Stimulated activated CD4-positive, alpha-beta T cell treated with anti-CD3 and anti-CD28 coated beads, Interleukin-1b, Interleukin-23, amount 100 ng/mL, for 48 hours (primary cell): ENCODE measurements at places on chromosomes 4 and X.
A peak's percentile ranks its signal among the peaks of the same experiment; 100 is the strongest.

GRCh38 chr4:33088713-33089112, 2368.5 kb downstream of the PCDH7 start:
- no peak for DNase-seq

- DNase-seq = peak; percentile 39
Measured at GRCh38 chr4:71004281-71004851, 10.9 kb downstream of the DCK start.

- DNase-seq = no peak
Measured at GRCh38 chr4:73213916-73214653, 44.5 kb downstream of the ANKRD17 start.

GRCh38 chr4:154551872-154552686, 1.9 kb upstream of the PLRG1 start:
- peak; percentile 65 for DNase-seq

DNA sequence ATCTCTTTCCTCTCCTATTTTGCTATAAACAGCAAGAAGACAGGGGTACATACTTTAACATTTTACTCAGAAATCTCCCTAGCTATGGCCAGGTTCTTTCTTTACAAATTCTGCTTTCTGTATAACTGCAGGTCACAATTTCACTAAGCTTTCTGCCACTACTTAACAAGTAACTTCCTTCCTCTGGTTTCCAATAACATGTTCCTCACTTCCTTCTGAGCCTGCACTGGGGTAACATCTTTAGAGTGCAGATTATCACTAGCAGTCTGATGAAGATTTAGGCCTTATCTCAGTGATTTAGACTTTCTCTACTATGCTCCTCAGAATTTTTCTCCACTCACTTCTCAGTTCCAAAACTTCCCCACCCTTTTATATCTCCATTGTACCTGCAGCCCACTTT, 1930.5 kb upstream of the AGA start:
- no peak for DNase-seq

- DNase-seq = no peak
Measured at GRCh38 chr4:836750-837301, 10.9 kb upstream of the CPLX1 start.

DNA sequence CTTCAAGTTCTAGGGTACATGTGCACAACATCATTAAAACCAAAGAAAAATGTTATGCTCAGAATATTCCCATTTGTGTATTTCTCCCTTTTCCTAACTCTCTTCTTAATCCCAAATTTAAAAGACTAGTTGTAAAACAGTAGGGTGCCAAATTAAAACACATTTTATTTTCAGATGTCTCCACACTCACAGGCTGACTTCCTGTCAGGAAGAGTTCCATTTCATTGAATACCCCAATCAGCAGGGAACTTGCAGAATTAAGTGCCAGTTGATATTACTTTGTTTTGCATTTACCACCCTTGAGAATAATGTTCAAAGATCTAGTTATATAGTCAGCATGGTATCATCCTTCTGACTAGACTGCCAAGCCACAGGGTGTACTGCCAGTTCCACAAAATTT, 207.9 kb downstream of the MAB21L2 start:
- no peak for DNase-seq

- peak; percentile 97 for DNase-seq
Measured at GRCh38 chr4:185395956-185396723, 416 bp upstream of the LRP2BP start.

- no peak for DNase-seq
Measured at GRCh38 chr4:53885668-53886067, 178.7 kb downstream of the CHIC2 start.

- no peak for DNase-seq
Measured at GRCh38 chrX:6558979-6559378, 24.1 kb upstream of the VCX3A start.

DNA sequence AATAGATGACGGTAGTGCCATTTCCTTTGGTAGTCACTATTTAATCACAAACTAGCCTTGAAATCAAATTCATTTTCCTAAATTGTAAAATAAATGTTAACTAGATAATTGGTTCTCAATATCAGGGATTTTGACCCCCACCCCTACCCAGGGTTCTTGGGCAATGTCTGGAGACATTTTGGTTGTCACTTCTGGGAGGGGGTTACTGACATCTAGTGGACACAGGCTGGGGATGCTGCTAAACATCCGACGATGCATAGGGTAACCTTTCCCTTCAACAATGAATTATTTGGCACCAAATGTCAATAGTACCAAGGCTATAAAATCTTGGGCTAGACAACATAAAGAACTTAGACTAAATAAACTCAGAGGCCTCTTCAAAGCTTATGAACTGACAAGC, 285.8 kb upstream of the TRPC5 start:
- DNase-seq = no peak

DNA sequence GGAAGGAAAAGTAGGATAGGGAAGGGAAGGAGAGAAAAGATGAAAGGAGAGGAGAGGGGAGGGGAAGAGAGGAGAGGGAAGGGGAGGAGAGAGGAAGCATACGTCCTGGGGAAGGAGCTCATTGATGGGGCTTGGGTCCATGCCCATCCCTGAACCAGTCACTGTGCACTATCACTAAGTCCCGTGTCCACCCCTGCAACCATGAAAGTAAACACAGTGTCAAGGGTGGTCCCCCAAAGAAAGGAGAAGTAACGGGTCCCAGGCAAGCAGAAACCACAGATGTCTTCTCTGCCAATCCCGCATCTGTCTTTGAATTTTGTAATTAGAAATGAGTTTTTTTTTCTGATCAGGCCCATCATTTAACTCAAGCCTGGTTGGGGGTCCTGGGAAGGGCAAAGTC, 55.2 kb downstream of the LGI2 start:
- DNase-seq = no peak

- no peak for DNase-seq
Measured at GRCh38 chr4:85431881-85432485, 43.0 kb upstream of the ARHGAP24 start.

DNA sequence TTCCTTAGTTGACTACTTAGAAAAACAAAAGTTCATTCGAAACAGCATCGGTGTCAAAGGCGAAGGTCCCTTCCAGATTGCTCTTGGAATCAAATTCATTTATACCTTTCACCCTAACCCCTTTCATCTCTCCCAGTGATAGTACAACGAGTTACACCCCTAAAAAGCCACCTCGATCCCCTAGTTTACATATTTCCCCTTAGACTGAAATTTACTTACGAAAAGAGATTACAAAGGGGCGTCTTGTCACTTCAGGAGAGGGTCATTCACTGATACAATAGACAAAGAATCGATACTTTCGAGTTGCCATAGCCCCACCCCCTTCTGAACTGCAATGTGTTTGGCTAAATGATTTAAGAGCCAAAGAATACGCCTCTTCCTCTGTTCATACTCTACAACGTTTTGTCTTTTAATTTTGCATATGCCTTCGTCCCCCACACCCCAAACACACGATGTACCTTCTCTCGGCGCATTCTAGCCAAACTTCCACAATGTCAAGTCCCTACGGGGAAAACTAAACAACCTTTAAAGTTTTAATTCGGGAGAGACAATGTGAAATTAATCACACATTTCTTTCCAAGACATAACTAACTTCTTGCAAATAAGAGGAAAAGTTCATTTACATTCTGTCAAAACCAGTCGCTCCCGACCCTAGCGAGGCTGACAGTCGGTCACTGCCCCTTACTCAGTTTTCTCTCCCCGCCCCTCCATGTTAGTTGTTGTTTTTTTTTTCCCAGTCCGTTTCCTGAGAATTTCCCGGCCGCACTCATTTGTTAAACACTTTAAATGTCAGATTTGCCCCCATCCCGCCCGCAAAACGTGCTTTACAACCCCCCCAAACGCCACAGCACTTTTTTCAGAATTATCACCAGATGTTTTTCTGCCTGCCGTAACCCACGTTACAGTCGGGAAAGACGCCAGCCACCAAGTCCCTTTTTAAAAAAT, 88.6 kb downstream of the HPRT1 start:
- no peak for DNase-seq

GRCh38 chr4:174265916-174266315, 17.6 kb downstream of the FBXO8 start:
- no peak for DNase-seq

- no peak for DNase-seq
Measured at GRCh38 chrX:11535156-11535919, 130.4 kb downstream of the ARHGAP6 start.

DNA sequence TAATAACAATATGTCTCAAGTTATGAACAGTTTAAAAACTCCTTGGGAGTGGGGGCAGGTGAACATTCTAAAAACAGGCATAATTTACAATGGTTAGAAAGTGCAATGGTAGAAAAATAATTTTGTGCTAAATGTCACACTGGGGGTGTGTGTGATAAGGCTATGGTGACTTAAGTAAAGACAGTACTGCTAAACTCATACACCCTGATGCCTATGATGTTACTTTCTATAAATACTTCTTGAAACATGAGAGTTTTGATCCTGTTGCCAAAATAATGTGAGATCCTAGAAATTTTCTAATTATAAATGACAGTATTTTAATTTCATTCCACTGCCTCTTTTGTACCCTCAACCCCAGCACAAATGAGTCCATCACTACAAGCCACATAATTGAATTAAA, 144.2 kb downstream of the POLA1 start:
- no peak for DNase-seq

DNA sequence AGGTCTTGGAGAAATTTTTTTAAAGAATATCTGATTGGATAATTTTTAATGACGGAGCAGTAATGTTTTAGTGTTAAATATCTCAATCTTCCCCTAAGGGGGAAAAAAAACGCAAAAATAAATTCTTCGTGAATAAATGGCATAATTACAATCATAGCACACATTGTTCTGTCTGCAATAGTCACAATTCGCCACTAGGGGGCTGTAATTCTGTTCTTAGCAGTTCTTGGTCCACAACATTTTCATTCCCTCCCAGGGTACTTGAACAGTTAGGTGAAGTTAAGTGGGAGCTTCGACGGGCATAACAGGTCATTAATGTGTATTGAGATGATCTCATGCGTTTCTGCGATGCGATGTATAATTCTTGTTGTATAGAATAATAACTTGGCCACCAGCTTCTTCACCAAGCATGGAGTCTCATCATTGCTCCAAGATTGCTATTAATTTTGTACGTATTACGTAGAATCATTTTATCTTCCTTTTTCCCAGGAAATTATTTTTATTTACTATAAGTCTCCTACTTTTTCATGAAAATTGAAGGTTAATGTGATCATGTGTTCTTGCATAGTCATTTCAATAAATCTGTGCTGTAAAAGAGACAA, 27.2 kb downstream of the HTR2C start:
- no peak for DNase-seq

DNA sequence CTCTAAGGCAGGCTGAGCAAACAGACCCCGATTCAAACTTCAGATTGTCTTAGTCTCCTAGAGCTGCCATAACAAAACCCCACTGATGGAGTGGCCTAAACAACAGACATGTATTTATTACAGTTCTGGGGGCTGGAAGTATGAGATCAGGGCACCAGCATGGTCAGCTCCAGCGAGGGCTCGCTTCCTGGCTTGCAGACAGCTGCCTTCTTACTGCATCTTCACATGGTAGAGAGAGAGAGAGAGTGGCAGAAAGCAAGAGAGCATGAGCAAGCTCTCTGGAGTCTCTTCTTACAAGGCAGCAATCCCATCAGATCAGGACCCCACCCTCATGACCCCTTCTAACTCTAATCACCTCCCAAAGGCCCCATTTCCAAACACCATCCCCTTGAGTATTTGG, 22.3 kb upstream of the SORCS2 start:
- DNase-seq = no peak

DNA sequence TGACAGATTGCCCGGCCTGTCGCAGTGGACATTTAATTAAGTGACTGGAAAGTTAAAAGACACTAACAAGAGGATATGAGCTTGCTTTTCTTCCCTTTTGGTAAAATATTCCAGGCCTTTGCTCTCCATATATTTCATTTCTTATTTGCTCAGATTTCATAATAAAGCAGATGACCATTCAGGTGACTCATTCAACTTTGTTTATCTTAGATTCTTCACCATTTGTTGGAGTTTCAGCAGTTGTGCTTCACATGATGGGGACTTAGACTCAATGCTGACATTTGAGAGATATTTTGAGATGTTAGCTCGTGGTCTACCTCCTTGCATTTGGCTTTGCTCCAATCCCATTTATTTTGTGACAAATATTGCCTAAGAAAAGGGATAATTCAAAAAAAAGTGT, 312.2 kb downstream of the ARHGAP24 start:
- no peak for DNase-seq

DNA sequence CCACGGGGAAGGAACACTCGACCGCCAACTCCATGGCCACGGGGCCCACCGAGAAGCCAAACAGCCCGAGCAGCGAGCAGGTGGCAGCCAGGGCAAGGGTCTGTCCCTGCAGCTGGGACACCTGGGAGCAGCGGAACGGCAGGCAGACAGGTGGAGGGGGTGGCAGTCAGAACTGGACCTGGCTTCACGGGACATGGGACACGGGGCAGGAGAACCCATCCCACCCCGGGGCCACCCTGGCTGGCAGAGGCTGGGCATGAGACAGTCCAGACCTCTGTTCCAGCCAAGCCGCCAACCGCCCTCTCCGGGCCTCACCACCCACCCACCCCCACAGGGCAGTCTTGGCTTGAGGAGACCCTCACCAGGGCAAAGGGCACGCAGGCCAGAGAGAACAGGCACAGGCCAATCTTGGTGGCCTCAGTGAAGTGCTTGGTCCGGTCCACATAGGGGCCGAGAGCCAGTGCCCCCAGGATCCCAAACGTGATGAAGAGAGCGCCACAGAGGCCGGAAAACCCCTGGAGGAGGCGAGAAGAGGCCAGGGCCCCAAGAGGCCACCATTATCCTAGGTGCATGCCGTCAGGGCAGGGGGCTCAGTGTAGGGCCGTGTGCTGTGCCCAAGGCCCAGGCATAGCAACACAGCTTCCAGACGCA, 5.6 kb downstream of the SLC49A3 start:
- DNase-seq = no peak

- no peak for DNase-seq
Measured at GRCh38 chr4:69563424-69563823, 67.7 kb upstream of the UGT2B4 start.

- DNase-seq = no peak
Measured at GRCh38 chrX:48914593-48915493, 3.4 kb upstream of the SLC35A2 start.

- DNase-seq = no peak
Measured at GRCh38 chr4:74770226-74770910, 24.0 kb downstream of the BTC start.

DNA sequence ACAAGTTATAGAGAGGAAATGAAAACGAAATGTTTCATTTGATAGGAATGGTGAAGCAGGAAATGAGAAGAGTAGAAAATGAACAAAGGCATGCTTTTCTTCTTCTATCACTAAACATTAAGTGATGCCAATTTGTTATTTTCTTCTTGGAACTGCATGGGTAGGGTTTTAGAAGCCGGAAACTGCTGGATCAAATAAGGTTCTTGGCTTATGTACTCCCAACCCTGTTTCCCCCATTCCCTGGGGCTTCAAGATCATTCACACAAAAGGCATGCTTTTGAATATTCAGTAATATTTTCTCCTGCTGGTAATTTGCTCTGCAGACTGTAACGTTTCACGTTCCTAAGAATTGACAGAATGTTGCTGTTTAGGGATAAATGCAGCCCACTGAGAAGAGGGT, 224.1 kb downstream of the NLGN4X start:
- DNase-seq = no peak
